Left forelimb (tissue), 1 donor: ENCODE measurements at places on chromosomes 16 and 17.

DNA sequence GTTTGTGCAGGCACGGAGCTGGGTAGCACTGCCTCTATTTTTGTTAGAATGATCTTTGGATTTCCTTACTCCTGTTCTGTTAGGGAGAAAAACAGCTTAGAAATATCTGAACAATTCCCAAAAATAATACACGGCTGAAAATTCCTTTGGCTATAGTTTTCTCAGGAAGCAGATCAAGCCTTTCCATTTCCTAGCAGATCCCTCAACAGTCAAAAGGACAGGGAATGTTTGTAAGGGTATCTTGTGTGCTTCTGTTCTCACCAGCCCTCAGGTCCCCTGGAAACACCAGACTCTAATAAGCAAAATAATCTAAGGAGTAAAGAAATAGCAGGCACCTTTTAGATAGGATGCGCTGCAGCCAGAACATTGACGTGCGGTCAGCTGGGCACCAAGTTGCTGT, 30.5 kb upstream of the WSB1 start:
- DNase-seq: no peak

DNA sequence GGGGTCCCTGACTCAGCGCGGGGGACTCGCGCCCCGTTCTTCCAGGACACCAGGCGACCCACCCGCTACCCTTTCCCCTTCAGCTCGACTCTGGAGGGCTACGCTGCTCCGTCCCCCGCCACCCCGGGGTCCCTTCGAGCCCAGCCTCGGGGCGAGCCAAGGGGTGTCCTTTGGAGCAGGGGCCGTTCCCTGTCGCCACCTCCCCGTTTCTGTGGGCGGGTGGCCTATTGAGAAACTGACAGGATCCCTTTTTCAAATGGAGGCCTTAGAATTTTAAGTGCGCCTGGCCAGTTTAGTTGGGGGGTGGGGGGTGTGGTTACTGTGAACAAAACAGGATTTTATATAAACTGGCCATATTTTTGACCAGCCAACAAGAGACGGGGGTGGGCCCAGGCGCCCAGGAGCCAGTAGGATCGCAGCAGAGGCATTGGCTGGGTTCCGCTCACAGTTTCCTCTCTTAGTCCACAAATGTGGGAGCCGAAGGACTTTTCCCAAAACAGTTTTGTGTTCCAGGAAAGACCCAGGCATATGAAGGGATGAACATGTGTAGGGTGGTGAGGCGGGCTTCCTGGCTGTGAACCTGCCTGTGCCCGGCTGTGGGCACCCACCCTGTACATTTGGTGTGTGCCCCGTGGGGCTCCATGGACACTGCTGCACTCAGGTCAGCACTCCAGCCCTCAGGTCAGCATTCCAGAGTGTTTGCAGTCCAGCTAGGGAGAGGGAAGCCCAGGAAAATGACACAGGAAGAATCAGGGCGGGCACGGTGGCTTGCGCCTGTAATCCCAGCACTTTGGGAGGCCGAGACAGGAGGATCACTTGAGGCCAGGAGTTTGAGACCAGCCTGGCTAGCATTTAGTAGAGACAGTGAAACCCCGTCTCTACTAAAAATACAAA, 722 bp upstream of the TIMP2 start:
- DNase-seq: peak; percentile 86

DNA sequence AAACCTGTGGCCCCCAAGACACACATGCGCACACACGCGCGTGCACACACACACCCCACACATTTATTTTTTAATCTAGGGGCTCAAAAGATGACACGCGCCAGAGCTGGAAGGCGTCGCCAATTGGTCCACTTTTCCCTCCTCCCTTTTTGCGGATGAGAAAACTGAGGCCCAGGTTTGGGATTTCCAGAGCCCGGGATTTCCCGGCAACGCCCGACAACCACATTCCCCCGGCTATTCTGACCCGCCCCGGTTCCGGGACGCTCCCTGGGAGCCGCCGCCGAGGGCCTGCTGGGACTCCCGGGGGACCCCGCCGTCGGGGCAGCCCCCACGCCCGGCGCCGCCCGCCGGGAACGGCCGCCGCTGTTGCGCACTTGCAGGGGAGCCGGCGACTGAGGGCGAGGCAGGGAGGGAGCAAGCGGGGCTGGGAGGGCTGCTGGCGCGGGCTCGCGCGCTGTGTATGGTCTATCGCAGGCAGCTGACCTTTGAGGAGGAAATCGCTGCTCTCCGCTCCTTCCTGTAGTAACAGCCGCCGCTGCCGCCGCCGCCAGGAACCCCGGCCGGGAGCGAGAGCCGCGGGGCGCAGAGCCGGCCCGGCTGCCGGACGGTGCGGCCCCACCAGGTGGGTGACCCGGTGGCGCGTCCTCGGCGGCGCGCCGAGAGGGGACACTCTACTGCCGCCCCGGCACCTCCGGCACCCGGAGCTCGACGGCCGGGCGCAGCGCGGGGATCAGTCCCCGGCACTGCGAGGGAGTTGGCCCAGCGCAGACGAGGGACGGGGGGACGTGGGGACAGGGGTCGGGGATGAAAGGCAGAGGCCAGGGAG, at the start of gene STAT5A:
Gene STAT5A (plus strand): TSS at position 522 of the 826 bp plus-strand sequence. CDS start 914 bp downstream, outside the sequence.
- DNase-seq: peak; percentile 90

DNA sequence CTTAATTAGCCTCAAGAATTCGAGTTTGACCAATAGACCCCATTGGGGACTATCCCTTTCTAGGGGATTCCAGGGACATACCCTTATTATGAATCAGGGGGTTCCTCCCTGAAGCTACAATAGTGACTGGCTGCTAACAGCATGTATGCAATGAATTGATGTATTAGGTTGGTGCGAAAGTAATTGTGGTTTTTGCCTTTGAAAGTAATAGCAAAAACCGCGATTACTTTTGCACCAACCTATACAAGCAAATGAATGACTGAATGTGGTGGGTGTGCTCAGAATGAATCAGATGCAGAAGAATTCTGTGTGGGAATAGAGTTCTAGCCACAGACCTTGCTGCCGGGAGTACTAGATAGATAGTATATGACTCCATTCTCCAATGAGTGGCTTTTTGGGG, 76.7 kb downstream of the HLF start:
- DNase-seq: no peak

- DNase-seq: no peak
Measured at GRCh38 chr16:66147291-66147690, 219.2 kb upstream of the CDH5 start.

GRCh38 chr16:53378138-53378537, 56.1 kb upstream of the RBL2 start:
- no peak for DNase-seq
